ENCODE measurements at places on chromosomes 4 and X.

- peak; percentile 60 for DNase-seq
These were observed 40.0 kb downstream of the C4orf51 start for GRCh38 chr4:145719752-145720624.

DNA sequence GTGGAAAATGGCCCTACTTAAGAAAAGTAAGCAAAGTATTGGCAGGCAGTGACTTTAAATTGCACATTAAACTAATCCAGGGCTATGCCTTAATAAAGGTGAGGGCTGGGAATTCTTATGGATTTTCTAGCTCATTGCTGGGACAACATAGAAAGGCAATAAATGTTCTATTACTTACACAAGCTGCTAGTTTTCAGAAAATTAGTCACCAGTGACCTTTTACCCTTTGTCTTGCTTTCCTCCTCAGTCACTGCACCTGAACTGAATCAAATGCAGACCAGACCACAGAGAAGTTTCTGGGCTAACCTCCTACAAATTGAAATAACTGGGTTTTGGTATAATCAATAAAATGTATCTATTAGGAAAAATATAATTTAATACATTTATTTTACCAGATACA lies 694.4 kb upstream of the FAM241A start:
- no peak for DNase-seq

DNA sequence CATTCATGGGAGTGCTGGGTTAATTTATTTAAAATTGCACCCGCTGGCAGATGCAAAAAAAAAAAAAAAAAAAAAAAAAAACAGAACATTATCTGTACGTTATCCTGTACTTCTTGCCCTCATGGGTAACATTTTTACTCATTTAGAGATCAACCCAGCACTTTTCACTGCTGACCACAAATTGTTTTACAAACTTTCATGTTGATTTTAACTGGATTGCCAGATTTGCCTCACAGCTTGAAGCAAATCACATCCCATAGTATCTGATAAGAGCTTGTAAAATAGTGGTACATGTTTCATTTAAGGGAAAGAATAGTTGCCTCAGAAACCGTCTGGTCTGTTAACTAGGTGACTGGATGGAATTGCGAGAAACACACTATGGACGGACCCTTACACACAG lies 640.8 kb downstream of the TRIML1 start:
- DNase-seq, result no peak

- DNase-seq, result peak; percentile 20
These were observed 685 bp downstream of the LCORL start for GRCh38 chr4:18020671-18021469.

DNA sequence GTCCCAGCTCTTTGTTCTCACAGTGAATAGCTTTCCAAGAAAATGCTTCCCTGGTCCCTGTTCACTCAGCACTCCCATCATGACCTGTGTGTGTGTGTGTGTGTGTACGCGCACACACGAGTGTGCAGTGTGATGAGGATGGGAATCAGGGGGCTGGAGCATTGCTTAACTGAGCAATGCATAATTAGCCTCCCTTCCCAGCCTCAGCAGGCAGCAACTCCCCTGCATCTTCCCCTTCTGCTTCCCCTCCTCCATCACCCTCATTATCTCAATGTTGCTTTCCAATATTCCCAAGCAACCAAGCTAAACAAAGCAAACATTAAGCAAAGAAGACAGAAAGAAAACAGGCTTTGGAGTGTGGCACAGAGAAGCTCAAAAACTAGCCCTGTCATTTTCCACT lies 137.0 kb downstream of the RBM47 start:
- no peak for DNase-seq

DNA sequence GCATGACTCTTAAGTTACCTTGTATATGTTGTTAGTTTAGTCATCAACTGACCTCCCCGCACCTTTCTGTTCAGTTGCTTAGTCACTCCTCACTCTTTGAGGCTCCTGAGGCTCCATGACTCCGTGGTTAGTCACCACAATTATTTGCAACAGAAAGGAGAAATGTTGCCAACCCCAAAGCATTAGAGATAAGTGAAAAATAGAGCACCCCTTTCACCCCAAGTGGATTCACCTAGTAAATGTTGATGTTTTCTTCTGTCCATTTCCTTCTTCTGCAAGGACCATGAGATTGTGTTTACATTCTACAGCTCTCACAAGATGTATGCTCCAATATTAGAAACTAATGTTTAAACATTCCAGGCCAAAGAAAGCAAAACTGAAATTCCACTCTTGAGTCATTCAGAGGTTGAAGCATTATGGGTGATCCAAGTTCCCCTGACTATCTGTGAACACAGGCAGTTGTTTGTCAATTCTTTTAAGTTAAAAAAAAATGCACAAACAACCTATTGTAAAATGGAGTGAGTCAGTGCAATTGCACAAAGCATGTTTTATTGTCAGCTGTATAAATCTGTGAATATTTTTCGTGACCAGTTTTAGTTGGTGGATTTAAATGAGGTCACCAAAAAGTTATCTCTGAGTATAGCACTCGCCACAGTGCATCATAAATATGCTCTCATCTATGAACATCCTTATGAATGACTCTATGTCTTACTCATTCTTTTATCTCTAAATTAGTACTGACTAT lies 552.4 kb upstream of the MAGEB2 start:
- no peak for DNase-seq

- no peak for DNase-seq
These were observed 32.6 kb downstream of the ABHD18 start for GRCh38 chr4:127997534-127998388.

DNA sequence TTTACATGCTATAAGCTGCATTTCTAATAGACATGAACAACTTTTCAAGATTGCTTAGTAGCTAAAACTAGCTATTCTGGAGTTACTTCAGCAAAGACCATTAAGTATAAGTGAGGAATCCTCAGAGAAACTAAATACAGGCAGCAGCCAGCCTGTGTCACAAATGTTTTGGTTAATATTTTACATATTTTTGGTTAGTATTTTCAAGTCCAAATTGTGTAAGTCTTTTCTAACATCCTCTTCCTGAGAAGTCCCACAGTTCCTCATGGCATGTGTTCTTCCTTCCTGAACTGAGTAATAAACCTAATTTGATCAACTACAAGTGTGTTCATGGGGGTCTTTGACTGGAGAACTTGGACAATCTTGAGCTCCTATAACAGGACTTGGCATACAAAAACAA lies 42.4 kb upstream of the MCF2 start:
- DNase-seq, result no peak

DNA sequence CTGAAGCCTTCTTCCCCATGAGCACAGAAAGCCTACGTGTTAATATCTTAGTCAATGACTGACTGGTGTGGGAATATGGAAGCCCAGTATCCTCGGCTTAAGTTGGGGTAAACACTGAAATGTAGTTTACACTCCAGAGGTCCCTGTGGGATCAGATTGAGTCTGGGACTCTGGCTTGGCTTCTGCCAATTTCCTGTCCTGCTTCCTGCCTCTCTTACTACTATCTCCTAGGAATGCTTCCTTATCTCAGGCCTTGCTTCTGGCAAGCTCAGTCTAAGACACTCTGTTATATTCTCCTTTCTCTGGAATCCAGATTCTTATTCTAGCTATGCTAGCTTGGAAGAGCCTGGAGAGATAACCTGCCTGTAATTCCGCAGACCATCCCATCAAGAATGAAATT lies 174.0 kb upstream of the LDB2 start:
- DNase-seq, result no peak

DNA sequence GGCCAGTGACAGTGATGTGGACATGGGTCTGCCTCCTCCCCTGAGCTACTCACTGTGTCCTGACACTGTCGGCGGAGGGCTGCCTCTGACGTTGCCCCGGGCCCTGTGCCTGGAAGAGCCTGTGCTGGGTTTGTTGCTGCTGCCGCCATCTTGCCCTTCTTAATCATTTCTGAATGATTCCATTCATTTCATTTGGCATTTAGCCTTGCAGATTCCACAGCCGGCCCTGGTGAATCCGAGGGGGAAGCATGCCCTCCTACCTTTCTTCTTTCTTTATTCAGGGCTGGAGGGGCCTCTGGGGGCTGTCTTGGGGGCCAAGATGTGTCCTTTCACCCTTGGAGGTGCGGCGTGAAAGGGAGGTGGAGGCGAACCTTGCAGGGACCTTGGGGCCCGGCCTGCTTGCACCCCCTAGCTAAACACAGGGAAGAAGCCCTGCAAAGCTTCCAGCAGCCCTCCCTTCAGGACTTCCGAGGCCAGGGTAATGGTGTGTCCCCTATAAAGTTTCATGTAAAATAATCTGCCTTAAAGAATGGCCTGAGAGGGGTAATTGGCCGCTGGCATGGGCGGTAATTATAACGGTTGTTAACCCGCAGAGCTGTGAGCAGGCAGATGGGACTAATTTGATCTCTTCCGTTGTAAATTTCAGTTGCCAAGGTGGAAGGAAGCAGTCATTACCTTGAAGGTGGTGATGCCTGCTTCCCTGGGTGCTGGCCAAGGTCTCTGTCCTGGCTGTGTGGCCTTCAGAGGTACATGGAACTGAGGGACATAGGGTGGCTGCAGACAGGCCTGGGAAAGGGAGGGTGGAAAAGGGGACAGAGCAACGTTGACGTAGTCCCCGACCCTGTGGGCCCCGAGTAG lies 92.3 kb downstream of the PSAPL1 start:
- no peak for DNase-seq

- DNase-seq, result no peak
These were observed 24.4 kb downstream of the RTL5 start for GRCh38 chrX:72107320-72107719.

GRCh38 chr4:142128529-142128928 lies 492.1 kb downstream of the IL15 start:
- no peak for DNase-seq

DNA sequence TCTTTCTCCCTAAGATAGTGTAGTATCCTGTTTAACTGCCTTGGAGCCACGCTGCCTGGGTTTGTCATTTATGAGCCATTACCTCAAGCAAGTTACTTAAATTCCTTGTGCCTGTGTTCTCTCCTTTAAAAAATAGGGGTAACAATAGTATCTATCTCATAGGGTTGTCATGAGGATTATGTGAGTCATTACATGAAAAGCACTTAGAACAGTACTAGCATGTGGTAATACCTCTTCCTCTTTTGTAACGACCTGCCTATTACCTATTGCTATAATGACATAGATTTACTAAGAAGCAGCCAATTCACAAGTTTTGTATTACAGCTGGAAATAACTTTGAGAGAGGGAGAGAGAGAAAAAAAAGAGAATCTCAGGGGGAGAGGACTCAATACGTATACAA lies 834.7 kb downstream of the RAPGEF2 start:
- no peak for DNase-seq

DNA sequence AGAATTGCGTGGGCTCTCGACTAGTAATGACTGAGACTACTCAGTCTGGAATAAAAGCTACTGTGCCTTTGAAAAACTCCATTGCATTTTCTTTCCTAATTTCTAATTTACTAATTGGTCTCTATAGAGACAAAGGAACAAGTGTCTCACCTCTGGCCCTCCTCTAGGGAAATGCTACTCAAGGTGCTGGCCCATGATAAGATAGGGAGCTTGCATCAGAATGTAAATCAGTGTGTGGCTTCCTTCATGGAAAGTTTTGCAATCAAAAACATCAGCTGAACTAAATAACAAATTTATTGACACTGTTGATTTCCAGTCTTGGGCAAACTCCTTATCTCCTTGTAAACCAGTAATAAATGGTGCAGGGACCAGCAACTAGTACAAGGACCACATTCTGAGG lies 81.8 kb downstream of the SRPX start:
- no peak for DNase-seq

GRCh38 chr4:55173580-55173979 lies 48.2 kb upstream of the KDR start:
- DNase-seq, result no peak

DNA sequence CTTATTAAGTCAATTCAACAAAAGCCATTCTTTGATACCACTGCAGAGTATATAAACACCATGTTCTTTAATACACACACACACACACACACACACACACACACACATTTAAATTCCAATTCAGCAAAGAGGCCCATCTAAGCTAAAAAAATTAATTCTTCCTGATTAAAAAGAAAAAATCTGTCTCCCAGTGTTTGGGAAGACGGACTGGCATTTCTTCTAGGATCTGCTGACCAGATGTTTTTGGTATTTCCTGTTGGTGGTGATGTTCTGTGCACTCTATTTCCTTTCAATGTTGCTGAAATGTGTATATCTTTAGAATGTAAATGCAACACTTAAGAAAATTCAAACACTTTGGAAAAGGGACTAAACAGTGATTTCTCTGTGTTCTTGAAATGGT lies 243.8 kb downstream of the THOC2 start:
- DNase-seq, result no peak

- DNase-seq, result no peak
These were observed 82.8 kb downstream of the PDGFC start for GRCh38 chr4:156888762-156889161.

DNA sequence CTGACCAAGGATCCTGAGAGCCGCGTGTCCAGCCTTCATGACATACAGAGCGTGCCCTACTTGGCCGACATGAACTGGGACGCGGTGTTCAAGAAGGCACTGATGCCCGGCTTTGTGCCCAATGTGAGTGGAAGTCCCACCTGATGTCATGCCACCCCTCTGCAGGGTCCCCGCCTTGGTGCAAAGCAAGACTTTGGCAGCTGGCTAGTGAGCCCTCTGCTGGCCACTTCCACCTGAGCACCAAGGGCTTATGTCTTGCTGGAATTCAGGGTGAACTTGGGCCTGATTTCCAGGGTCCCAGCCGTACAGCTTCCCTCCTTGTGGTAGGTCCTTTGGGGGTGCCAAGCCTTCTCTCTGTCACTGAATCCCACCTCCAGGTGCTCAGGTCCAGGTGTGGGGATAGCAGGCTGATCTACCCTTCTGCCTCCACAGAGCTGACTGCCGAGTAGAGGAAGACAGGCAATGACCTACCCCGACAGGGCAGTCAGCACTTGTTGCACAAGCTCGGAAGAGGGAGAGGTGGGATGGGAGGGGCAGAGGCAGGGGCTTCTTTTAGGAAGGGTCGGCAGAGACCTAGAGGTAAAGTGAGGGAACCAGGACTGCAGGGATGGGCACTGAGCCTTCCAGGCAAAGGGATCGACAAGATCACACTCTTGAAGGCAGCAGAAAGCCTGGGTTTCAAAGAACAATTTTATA lies 248.1 kb downstream of the EVC2 start:
- no peak for DNase-seq

DNA sequence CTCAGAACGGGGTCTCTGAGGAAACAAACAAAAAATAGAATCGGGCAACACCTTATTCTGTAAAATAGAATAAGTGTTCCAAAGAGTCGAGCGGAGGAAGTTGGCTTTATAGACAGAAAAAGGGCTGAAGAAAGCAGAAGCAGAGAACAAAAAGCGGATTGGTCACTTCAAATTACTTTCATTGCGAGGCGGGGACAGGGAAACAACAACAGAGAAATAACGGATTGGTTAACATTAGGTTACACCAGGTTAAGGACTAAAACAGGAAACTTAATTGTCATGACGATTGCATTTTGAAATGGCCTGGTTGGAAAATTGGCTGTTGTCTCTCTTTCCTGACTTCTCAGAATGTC lies 433 bp upstream of the COQ2 start:
- no peak for DNase-seq

DNA sequence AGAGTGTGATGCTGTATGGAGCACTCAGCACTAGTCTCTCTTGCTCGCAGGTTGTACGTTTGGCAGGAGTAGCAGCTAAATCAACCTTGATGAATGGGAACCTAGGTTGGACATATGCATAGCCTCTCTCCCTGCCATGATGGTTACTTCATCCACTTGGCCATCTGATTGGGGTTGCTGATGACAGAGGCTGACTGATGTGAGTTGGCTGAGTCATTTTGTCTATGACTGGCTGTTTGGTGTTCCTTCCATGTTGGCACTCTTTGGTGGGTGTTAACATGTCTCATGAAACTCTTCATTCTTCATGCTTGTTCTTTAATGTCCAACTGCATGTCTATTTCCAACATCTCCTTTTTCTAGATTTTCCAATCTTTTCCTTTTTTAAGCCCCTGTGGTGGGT lies 31.6 kb upstream of the SPARCL1 start:
- no peak for DNase-seq
